Activated CD4-positive, alpha-beta T cell treated with anti-CD3 and anti-CD28 coated beads, Interleukin-2, amount 50 U/mL, for 16 hours (primary cell): ENCODE measurements at places on chromosomes 6 and 20.

GRCh38 chr20:54085910-54086309 lies 15.5 kb upstream of the BCAS1 start:
- no peak for DNase-seq

DNA sequence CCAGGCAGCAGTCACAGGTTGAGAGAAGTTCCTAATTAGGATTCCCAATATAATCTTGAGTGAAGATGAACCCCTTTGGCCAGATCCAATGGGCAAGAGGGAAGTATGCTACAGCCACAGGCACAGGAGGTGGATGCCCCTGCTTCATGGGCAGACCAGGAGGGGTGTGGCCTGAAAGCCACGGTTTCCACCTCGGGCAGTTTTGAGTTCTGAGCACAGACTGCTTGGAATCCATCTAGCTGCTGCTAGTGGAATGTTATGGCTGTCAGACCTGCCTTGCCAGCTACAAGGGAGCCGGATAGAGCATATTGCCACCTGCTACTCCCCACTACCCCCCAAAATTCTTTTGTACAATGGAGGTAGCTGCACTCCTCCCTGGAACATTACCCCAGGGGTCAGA lies 672.9 kb downstream of the HACE1 start:
- no peak for DNase-seq

GRCh38 chr6:6915219-6915618 lies 192.5 kb upstream of the RREB1 start:
- DNase-seq, result no peak

DNA sequence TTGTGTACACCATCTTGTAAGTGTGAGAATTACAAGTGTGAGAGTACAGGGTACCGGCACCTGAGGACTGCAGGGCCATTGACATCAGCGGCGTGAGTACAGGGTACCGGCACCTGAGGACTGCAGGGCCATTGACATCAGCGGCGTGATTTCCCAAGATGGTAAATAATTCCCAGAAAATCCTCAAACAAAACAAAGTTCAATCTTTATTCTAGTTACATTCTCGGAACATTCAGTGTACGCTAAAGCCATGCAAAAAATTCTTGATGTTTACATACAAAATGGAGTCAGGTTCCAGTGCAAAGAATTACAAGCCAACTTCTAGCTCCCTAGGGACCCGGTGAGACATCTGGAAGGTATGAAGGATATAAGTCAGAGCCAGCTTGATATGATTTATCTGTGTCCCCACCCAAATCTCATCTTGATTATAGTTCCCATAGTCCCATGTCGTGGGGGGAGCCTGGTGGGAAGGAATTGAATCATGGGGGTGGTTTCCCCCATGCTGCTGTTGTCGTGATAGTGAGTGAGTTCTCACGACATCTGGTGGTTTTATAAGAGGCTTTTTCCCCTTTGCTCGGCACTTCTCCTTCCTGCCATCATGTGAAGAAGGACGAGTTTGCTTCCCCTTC lies 172.7 kb downstream of the TTLL2 start:
- DNase-seq, result no peak

GRCh38 chr6:22471132-22471690 lies 98.2 kb upstream of the HDGFL1 start:
- no peak for DNase-seq

DNA sequence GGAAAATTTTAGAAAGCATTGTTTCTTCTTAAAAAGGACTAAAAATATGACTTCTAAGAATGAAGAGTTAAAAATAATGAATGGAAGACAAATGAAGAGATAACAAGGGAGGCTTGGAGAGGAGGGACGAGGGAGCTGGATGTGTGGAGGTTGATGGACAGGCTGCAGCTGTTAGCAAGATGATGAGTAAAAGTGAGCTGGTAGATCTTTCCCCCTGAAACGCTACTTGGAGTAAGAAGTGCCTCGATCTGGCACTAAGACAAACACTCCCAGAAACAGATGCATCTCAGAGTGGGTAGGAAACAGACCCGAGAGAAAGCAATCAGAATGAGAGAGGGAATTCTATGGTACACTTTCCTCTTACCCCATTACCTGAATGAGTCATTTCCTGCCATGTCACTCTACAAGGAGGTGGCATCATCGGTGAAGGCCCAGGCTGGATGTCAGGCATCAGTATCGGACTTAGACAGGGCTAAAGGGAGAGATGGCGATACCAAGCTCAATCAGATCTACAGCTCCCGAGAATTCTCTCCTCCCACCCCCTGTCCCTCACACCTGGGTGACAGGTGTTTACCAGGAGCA lies 154.1 kb upstream of the BMP2 start:
- no peak for DNase-seq

- DNase-seq, result no peak
These were observed 13.4 kb downstream of the HLA-DOB start for GRCh38 chr6:32803416-32803815.

GRCh38 chr6:92044312-92044711 lies 1375.0 kb downstream of the EPHA7 start:
- DNase-seq, result no peak

DNA sequence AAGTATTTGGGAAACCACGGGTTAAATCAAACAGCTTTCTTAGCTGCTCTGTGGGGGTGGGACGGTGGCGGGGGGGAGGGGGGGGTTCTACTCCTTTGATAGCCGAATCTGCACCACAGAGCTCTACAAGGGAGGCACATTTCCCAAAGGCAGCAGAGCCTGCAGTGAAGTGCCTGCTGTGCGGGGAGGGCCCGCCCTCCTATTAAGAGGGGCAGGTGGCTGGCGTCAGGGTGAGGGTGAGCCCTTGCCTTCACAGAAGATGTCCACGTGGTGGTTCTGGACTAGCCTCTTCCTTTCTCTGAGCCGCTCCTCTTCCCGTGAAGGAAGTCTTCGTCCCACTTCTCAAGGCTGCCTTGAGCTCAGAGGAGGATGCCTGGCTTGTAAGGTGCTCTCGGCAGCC lies 174.9 kb upstream of the THBS2 start:
- no peak for DNase-seq

- no peak for DNase-seq
These were observed 52.8 kb upstream of the RIPOR2 start for GRCh38 chr6:24988562-24988961.

- no peak for DNase-seq
These were observed 70.6 kb upstream of the F13A1 start for GRCh38 chr6:6390849-6391602.

DNA sequence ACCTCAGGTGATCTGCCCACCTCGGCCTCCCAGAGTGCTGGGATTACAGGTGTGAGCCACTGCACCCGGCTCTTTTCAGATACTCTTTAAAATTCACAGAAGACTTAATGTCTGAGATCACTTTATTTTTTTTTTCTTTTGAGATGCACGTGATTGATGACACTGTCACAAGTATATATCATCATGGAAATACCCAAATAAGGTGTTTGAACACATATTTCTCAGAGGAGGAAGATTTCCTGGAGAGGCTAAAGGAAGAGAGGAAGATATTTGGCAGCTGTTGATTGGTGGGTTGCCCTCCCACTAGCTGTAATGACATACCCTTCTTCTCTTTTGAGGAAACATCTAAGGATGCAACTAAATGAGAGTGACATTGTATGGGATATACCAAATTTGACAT lies 225.9 kb upstream of the CITED2 start:
- DNase-seq, result peak; percentile 10

GRCh38 chr6:166949528-166950442 lies 6.6 kb downstream of the RNASET2 start:
- DNase-seq, result peak; percentile 33

DNA sequence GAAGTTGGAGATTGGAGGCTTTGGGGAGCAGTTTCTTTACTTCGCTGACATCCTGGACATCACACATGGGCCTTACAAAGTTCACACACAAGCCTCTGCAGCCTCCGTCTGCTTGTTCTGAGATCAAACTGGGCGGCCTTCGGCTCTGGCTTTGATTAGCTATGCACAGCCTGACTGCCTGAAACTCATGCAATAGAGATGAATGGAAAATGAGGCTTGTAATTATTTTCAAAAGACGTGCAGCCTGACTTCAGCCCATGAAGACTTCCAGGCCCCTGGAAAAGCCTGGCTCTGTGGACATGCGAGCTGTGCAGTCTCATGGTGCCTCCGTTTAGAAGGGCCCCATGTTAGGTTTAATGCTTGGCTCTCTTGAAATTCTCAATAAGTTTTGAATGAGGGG lies 480.5 kb upstream of the SULF2 start:
- DNase-seq, result no peak

DNA sequence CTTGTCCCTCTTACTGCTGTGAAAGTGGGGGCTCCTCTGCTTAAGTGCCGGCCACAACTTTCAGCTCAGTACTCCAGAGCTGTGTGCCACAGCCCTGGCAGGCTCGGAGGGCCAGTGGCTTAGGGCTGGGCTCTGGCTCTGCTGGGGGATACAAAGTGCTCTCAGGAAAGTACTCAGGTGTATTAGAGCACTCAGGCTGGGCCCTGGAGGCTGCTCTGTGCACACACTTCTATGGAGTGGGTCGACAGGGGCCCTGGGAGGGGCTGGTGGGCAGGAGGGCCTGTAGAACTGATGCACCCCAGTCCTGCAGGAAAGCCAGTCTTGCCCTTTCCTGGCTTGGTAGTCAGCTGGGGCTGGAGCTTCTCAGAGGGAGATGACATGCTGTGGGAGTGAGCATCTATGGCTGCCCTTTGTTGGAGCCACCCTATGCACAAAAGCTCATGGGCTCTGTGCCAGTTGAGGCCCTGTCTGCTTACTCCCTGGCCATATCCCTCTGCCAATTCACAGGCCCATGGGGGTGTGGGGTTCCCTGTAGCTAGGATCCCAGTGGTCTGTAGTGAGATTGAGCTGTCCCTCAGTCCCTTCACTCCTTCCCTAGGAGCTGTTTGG lies 22.0 kb downstream of the CENPW start:
- DNase-seq, result no peak

GRCh38 chr20:34622821-34623451 lies 54.0 kb downstream of the PIGU start:
- DNase-seq, result no peak

GRCh38 chr6:4314201-4314707 lies 178.9 kb upstream of the ECI2 start:
- DNase-seq, result no peak

GRCh38 chr20:25987073-25987927 lies 290.6 kb upstream of the ZNF337 start:
- DNase-seq, result peak; percentile 35

DNA sequence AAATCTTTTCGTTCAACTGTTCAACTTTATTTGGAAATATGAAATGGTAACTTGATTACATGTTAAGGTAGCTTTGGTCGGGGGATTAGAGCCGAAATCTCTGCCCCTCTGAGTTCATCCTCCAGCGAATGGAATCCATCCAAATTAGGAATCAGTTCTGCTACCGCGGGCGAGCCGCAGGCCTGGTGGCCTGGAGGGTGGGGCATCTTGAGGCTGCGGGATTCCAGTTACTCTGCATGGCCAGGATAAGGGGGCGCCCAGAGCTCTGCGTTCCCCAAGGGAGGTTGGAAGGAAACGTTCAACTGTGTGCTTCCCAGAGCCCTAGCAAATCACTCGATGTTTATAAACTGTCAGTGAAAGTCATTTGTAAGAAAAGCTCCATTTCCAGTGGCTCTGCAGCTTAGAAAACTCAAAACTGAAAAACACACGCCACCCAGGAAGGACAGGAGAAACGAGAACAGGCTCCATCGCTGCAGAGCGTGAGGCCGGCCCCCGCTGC lies 262.2 kb downstream of the TAF4 start:
- DNase-seq, result no peak

DNA sequence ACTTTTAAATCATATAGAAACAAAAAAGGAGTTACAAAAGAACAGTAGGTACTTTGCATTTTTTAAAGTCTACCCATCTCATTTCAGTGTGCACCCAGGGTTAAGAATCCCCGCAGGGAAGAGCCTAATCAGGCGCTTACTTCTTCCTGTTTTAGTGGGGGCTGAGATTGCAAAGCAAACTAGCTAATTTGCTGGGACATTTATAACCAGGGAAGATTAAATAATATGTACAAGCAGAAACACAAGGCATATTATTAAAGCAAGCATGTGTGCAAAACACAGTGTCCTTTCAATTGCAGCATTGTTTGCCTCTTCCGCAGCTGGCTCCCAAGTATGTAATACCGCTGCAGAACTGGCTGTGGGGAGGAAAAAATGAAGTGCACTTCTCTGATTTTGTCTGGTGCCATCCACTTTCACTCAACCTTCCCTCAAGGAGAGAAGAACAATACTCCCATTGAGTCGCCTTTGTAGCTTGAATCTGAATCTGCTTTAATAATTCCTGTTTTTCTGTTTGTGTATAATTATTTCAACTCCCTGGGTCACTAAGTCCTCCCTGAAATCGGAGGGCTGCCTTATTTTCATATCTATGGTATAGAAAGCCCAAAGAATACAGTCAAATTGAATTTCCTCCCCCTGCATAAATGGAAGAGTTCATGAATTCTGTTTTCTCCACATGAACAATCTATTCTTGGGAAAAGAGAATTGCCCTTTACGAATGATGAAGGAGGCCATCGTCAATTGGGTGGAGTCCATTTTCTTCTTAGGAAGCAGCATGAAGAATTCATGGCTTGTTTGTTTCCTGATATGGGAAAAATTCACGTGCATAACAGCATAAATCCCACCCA lies 23.3 kb upstream of the BCAS1 start:
- DNase-seq, result no peak

DNA sequence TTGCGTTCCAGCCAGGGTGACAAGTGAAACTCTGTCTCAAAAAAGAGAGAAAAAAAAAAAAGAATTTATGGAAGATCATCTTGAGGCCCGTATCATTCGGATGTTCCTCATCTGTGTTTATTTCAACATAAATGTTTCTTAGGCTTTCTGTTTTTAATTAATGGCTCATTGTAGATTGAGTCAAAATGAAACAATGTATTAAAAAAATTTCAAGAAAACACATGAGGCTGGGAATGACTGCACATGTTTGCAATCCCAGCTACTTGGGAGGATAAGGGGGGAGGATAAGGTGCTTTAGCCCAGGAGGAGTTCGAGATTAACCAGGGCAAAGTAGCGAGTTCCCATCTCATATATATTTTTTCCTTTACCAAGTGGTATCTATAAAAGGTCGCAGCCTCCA lies 47.3 kb downstream of the ITCH start:
- no peak for DNase-seq

DNA sequence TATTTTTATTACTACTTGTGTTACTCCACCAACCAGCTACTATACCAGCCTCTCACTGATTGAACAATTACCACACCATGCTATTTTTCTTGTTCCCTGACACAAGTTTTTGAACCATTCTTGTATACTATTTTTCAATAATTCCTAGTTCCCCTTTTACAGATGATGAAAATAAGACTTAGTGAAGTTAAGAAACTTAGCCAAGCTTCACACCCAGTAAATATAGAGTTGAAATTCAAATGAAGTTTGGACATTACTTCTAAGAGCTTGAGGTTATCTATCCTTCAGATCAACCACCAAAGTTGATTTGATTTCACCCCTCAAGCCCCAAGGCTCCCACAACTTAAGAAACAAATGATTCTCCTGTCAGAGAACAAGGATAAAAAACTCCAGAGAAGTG lies 13.1 kb upstream of the BCAS1 start:
- DNase-seq, result no peak
